ENCODE measurements at places on chromosomes 1 and 21.
A peak's percentile ranks its signal among the peaks of the same experiment; 100 is the strongest.

GRCh38 chr1:3172431-3173380 lies 103.7 kb downstream of the PRDM16 start:
- no peak for DNase-seq

DNA sequence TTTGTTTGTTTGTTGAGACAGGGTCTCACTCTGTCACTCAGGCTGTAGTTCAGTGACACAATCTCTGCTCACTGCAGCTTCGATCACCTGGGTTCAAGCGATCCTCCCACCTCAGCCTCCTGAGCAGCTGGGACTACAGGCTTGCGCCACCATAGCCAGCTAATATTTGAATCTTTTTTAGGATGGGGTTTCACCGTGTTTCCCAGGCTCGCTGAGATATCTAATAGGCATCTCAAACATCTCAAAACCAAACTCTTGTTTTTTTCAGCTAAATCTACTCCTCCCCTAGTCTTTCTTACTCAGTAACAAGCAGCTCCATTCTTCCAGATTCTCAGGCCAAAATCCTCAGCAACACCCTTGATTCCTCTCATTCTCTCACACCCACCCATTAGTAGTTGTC lies 22.0 kb upstream of the SRRM1 start:
- DNase-seq: no peak

- no peak for DNase-seq
Measured at GRCh38 chr1:200206761-200207160, 179.3 kb downstream of the NR5A2 start.

- DNase-seq: peak; percentile 92
Measured at GRCh38 chr1:84164161-84164560, 20.1 kb downstream of the PRKACB start.

DNA sequence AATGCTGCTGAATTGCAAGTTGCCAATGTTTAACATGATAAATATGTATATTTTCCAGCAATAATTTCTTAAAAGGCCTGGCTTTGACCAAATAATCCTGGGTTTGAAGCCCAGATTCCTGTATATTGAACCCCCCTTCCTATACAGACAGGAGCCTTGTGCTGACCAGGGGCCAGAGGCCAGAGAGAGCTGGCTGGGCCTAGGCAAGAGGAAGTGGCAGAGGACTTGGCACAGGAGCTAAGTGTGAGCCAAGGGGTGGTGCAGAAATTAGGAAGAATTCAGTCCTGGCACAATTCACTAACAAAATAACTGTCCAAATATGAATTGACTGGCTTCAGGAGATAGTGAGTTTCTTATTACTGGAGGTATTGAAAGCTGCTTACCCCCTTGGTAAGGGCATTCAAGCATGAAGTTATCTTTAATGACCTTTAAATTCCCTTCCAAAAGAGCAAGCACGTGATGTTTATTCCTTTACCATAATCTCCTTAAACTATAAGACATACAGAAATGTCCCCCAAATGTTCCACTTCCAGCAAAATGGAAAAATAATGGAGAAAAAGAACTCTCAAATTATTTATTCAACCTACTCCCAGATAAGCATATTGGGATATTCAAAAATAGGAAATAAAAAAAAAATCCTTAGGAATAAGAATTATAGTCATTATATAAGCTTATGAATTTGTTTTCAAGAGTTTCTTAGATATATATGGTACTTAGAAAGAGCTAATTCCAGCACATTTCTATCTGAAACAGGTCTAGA lies 26.6 kb downstream of the NIBAN1 start:
- DNase-seq: no peak

GRCh38 chr1:186775881-186776560 lies 52.7 kb upstream of the PLA2G4A start:
- no peak for DNase-seq

GRCh38 chr1:166876540-166876838 lies 425 bp upstream of the TADA1 start:
- no peak for DNase-seq

DNA sequence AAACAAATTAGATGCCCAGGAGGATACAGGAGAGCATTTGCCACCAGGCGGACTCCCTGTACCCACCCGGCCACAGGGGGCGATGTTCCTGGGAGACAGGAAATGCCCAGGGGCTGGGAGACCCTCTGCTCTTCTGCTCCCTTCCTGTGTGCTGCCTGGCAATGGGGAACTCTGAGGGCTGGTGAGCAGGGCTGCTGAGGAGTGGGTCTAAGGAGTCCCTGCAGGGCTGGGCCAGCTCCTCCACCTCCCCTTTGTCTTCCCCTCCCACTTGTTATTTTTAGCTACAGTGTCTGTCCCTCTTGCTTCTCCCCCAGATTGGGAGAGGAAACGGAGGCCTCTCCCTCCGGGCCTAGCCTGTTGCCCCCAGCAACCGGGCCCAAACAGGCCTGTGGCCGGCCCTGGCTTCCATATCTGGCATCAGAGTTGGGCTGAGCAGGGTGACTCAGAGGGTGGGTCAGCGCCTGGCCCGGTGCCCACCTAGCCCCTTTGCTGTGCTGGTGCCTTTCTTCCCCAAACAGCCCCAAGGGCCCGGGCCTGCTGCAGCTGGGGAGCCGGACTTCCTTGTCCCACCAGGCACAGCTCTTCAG lies 11.6 kb downstream of the LMNA start:
- DNase-seq: peak; percentile 31

- no peak for DNase-seq
Measured at GRCh38 chr1:154575147-154575927, 7.8 kb downstream of the CHRNB2 start.

GRCh38 chr1:184399192-184399847 lies 12.5 kb downstream of the C1orf21 start:
- no peak for DNase-seq

- no peak for DNase-seq
Measured at GRCh38 chr1:117007719-117008013, 6.1 kb downstream of the CD101 start.

DNA sequence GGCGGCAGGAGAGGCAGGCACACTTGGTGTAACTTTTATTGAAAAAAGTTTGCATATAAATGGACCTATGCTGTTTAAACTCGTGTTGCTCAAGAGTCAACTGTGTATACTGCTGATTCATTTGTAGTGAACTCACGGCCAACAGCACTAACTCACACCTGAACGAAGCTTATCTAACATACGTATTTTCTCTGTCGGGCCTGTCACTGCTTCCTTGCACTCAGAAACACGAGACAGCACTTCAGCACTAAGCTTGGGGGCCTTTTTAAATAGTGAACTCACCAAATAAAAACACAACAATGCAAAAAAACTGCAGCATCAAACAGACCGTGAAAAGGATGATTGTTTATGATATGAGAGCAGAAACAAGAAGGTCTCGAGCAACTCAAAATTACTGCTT lies 58.9 kb upstream of the NEK2 start:
- DNase-seq: peak; percentile 85

DNA sequence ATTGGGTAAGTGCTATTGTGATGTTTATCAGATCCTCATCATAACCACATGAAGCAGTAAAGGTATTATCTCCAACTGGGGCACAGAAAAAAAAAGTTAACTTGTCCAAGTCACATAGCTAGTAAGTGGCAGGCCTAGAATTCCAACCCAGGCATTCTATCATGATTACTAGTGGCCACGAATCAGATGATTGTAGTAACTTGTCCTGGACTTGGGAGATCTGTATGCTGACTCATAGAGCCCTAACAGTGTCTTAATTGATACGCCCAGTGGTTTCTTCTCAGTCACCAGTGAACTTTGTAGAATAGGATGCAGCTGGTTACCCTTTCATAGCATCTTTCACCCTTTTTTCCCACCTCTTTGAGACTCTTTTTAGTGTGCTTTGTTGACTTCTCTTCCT lies 91.1 kb upstream of the UBE2U start:
- DNase-seq: no peak

DNA sequence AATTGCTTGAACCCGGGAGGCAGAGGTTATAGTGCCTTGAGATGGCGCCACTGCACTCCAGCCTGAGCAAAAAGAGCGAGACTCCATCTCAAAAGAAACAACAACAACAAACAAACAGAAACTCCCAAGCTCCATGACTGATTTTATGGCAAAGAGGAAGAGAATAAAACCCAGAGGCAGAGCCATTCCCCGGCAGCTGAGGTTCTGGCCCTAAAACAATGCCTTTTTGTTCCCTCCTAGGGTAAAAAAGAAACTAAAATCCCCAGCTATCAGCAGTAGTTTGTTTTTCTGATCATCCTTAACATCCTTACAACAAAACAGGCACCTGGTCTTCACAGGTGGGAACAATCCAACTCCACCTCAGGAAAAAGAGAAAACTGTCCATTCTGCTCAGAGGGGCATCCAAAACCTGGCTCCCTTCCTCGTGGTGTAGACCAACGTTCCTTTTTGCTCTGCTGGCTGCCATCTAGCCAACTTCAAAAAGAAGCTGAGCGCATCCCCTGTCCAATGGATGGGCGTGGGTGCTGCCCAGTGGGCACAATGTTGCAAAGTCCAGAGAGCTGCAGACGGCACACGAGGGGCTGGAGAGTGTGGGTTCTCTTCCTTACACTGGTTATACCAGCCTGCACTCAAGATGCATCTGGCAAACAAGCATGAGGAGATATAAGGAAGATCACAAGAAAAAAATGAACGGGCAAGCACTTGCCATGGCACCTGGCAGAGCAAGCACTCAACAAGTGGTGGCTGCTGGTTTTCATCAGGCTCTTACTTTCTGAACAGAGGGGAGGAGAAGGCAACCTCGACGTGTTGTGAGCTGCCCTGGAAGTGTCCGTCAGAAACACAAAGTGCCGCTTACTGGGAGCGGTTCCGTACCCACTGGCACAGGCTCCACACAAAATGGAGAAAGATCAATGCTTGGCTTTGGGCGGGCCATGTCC lies 54.7 kb downstream of the SLC66A1 start:
- no peak for DNase-seq

GRCh38 chr1:39973503-39974135 lies 18.7 kb downstream of the MFSD2A start:
- peak; percentile 69 for DNase-seq

DNA sequence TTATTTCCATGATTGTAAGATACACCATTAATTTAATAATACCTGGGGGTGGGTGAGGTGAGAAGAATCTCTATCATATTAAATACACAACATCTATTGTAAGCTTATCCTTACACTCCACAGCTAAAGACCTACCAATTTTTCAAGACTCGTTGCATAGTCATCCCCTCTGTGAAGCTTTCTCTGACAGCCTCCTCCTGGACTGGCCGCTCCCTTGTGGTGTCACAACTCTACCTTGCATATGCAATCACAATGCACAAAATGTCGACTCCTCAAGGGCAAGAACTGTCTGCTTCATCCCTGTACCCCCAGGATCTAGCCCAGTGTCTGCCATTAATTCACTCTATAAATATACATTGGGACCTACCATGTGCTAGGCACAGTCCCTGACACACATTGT lies 2.4 kb upstream of the PTGFRN start:
- DNase-seq: no peak

- DNase-seq: no peak
Measured at GRCh38 chr1:67404212-67404620, 26.0 kb downstream of the SERBP1 start.

- DNase-seq: no peak
Measured at GRCh38 chr1:170063109-170063826, 11.2 kb downstream of the KIFAP3 start.

- no peak for DNase-seq
Measured at GRCh38 chr21:37186983-37187382, 80.2 kb downstream of the VPS26C start.

- no peak for DNase-seq
Measured at GRCh38 chr21:29371464-29371863, 72.7 kb downstream of the BACH1 start.

GRCh38 chr1:23555986-23556634 lies 3.2 kb downstream of the ID3 start:
- DNase-seq: peak; percentile 66

DNA sequence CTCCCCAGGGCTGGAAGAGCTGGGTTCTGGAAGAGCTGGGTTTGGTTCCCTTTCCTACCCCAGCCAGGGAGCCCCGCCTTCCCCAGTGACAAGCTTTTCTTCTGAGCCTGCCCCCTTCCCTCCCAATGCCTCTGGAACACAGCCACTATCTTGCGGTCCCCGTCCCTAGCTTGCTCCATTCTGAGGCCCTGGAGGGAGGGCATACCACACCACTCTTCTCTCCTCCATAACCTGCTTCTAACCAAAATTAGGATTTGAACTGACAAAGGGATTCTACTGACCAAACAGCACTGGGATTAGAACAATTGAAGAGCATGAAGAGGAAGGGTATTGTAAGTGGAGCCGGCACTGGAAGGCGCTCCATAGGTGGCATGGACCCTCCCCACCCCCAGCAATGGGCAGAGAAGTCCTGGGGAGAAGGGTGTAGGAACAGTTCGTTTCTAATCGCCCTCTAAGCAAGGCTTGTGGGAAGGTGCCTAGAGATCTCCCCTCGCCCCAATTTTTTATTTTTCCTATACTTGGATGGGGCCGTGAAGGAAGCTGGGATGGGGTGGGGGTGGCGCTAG lies 690 bp downstream of the C1orf216 start:
- no peak for DNase-seq

GRCh38 chr1:152411134-152411533 lies 2.9 kb downstream of the CRNN start:
- no peak for DNase-seq

GRCh38 chr1:109764561-109765482 lies 1.1 kb upstream of the EPS8L3 start:
- no peak for DNase-seq

DNA sequence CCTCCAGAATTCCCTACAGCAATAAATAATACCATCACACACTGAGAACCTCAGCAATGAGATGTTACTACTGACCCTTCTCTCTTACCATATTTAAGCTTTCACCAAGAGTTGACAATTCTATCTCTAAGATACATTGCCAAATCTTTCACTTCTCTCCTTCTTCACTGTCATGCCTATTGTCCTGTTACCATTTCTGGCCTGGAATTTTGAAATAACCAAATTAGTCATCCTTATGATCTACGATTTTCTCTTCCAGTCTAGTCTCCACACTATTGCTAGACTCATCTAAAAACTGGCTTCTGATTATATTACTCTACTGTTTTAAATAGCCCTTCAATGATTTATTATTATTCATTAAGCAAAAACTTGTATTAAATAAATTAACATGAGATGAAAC lies 656.1 kb upstream of the ADGRL4 start:
- DNase-seq: no peak

- no peak for DNase-seq
Measured at GRCh38 chr1:32392325-32392724, 1.9 kb downstream of the BSDC1 start.

DNA sequence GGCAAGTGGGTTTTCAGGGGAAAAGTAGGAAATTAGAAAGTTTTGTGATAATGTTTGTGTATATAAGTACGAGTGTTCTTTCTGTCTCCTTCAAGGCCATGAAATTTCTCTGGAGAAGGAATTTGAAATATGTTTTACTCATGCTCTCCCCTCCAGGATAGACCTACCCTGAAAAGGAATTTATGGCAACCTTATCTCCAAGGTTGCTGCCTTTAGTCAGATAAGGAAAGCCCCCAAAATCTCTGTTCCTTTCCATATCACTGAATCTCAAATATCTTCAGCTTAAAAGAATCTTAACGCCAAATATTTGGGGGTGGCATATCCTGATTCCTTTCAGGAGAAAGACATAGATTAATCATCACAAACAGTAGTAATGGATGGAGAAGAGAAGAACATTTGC lies 499 bp upstream of the C4BPB start:
- DNase-seq: no peak

Measured in NCI-H1417 (cell line).